ENCODE measurements at places on chromosomes 16 and 17. TPM values are rescaled to one million over a fixed set of nuclear protein-coding genes. Genes with fewer than 3 reads are reported as not detected.
A peak's percentile ranks its signal among the peaks of the same experiment; 100 is the strongest.

The WNT3 gene
- total RNA-seq: 1.0 TPM

The C16orf95 gene
- total RNA-seq: 2.3 TPM

The C16orf46 gene
- total RNA-seq: not detected

The MYO15A gene
- total RNA-seq: 2.5 TPM

The ZSCAN10 gene
- total RNA-seq: not detected

The TP53TG3 gene
- total RNA-seq: not detected

The PERCC1 gene
- total RNA-seq: 0.34 TPM

DNA sequence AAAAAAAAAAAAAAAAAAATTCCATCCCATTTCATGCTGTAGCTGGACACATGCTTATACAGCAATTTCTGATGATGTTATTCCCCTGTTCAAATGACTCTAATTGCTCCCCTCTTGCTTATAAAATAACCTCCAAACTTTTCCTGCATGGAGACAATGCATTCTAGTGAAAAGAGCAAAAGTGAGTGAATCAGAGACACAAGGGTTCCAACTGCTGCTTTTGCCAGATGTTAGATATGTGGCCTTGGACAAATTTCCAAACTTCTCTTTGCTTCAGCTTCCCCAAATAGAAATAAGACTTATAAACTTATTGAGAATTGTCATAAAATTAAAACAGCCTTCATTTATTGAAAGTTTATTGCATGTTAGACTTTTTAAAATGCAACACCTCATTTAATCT is 65.0 kb upstream of the AXIN2 start:
- H3K27me3 ChIP-seq: no peaks in the 10 kb centered on the region
- H3K27ac ChIP-seq: no peak overlapping the region
- no peak overlapping the region for H3K4me3 ChIP-seq
- no peaks in the 10 kb centered on the region for H3K36me3 ChIP-seq
- no peak for DNase-seq
- no peaks in the 10 kb centered on the region for H3K4me1 ChIP-seq

GRCh38 chr17:48542114-48542656 is 2.7 kb downstream of the HOXB2 start:
- no peaks in the 10 kb centered on the region for H3K36me3 ChIP-seq
- DNase-seq: peak; percentile 66
- peaks cover 34% of the 10 kb centered on the region for H3K4me1 ChIP-seq
- H3K27me3 ChIP-seq: peaks cover 61% of the 10 kb centered on the region
- peak overlapping the region; percentile 79 for H3K27ac ChIP-seq

- H3K4me3 ChIP-seq: no peak overlapping the region
- H3K36me3 ChIP-seq: no peaks in the 10 kb centered on the region
- H3K27ac ChIP-seq: no peak overlapping the region
- DNase-seq: no peak
Observed at GRCh38 chr17:72249441-72249840, 128.6 kb downstream of the SOX9 start.

DNA sequence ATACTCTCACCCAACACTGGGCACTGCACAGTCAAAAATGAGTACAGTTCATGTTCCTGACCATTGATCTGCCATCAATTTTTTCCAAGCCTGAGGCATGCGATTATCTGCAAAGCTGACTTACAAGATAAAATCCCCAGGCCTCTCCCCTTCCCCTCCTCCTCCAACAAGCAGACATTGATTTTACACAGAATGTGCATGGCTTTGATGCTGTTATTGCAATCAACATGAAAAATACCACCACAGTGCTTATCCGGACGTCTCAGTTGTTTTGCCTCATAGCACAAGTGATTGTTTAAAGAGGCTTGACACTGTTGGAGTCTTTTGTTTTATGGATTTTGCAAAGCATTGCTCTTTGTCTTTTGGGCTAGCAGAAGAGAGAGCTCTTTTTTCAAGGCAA is 163.8 kb downstream of the TOX3 start:
- no peak for DNase-seq
- no peaks in the 10 kb centered on the region for H3K4me1 ChIP-seq
- no peak overlapping the region for H3K27ac ChIP-seq
- no peak overlapping the region for H3K4me3 ChIP-seq
- no peaks in the 10 kb centered on the region for H3K36me3 ChIP-seq
- no peaks in the 10 kb centered on the region for H3K27me3 ChIP-seq

DNA sequence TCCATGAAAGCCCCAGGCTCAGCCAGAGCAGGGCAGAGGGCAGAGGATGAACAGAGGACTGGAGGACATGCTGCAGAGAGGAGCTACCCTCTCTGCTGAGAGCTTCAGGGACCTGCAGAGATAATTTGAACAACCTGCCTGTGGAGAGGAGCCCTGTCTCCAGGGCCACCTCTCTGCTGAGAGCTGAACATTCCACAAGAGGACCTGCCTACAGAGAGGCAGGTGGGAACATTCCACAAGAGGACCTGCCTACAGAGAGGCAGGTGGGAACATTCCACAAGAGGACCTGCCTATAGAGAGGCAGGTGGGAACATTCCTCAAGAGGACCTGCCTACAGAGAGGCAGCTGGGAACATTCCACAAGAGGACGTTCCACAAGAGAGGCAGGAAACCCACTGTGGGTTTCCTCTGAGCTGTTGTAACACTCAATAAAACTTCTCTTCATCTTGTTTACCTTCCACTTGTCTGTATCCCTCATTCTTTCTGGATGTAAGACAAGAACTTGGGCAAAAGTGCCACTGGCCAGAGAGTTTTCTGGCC is 551.9 kb upstream of the CA10 start:
- no peaks in the 10 kb centered on the region for H3K27me3 ChIP-seq
- no peaks in the 10 kb centered on the region for H3K4me1 ChIP-seq
- H3K36me3 ChIP-seq: no peaks in the 10 kb centered on the region
- DNase-seq: no peak

DNA sequence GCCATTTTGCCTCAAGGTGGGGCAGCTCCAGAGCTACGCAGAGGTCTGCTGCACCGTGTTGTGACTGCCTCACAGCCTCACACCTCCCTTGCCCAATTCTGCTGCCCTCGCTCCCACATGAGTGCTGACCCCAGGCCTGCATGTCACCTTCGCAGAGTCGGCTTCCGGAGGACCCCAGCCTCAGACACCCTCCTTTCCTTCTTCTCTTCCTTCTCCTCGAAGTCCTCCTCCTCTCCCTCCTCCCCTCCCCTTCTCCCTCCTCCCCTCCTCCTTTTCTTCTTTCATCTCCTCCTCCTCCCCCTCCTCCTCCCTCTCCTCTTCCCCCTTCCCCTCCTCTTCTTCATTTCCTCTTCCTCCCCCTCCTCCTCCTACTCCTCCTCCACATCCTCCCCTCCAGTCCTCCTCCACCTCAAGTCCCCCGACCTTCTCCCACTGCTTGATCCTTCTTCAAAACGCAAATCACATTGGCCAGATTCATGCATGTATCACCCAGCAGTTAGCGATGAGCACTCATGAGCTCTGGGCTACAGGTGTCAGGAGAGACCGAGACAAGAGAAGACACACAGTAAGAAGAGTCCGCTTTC is 243.8 kb downstream of the RBFOX3 start:
- H3K4me3 ChIP-seq: no peak overlapping the region
- no peak for DNase-seq
- H3K27me3 ChIP-seq: peaks cover 6% of the 10 kb centered on the region

GRCh38 chr16:50791522-50791921 is 49.6 kb downstream of the CYLD start:
- H3K4me3 ChIP-seq: no peak overlapping the region
- no peak for DNase-seq
- peaks cover 23% of the 10 kb centered on the region for H3K36me3 ChIP-seq
- H3K4me1 ChIP-seq: no peaks in the 10 kb centered on the region
- no peak overlapping the region for H3K27ac ChIP-seq

DNA sequence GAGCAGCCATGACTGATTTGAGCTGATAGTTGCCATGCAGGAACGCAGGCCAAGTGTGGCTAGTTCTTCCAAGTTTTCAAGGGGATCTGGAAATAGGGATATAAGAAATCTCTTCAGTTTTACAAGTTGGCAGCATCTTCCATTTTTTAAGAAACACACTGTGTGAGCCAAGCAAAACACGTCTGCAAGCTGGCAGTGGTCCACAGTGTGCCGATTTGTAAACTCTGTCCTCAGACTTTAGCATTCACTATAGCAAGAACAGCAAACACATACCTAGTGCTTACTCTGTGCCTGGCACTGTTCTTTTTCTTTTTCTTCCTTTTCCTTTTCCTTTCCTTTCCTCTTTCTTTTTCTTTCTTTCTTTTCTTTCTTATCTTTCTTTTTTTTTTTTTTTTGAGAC is 2.9 kb downstream of the ORAI3 start:
- no peak overlapping the region for H3K27ac ChIP-seq
- no peak for DNase-seq
- no peak overlapping the region for H3K4me3 ChIP-seq
- H3K4me1 ChIP-seq: peaks cover 41% of the 10 kb centered on the region
- H3K36me3 ChIP-seq: no peaks in the 10 kb centered on the region
- H3K27me3 ChIP-seq: no peaks in the 10 kb centered on the region

DNA sequence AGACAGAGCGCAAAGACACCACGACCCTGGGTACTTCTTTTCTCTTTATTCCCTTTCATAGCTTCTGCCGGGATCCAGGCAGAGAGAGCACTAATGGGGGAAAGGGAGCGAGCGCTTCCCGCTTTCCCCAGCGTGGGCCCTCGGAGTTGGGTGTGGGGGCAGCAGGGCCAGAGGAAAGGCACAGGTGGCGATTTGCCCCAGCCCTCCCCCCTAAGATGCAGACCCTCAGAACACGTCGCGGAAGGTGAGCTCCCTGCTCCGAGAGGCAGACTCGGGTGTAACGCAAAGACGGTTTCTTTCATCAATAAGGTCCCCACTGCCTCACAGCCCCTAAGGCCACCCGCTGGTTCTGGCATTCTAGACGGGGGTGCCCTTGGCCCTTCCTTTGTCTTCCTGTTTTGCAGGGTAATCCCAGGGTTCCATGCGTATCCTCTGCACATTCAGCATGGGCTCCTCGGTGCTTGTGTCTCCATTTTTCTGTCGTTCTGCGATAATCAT is 570 bp upstream of the NME3 start:
- peak overlapping the region; percentile 84 for H3K4me3 ChIP-seq
- H3K27ac ChIP-seq: peak overlapping the region; percentile 90
- peak; percentile 53 for DNase-seq
- H3K27me3 ChIP-seq: no peaks in the 10 kb centered on the region

GRCh38 chr16:9516444-9516843 is 425.0 kb downstream of the HAPSTR1 start:
- H3K4me1 ChIP-seq: no peaks in the 10 kb centered on the region
- H3K4me3 ChIP-seq: no peak overlapping the region
- no peak overlapping the region for H3K27ac ChIP-seq

DNA sequence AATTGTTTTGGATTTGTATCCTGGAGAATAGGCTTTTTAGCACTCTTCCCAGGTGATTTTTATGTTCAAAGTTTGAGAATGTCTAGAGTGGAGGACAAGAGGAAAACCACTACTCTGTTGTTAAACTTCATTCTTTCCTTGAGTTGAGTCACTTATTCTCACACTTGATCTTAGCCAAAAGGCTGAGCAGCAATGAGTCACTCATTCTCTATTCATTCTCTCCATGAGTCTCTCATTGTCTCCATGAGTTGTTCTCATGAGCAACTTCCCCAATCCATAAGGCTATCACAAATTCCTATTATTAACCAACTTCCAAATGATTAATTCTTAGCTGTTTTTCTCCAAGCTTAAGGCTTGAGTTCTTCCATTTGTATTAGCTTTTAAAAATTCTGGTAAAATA is 1393.3 kb downstream of the CDH8 start:
- DNase-seq: no peak
- no peak overlapping the region for H3K4me3 ChIP-seq
- H3K4me1 ChIP-seq: no peaks in the 10 kb centered on the region

DNA sequence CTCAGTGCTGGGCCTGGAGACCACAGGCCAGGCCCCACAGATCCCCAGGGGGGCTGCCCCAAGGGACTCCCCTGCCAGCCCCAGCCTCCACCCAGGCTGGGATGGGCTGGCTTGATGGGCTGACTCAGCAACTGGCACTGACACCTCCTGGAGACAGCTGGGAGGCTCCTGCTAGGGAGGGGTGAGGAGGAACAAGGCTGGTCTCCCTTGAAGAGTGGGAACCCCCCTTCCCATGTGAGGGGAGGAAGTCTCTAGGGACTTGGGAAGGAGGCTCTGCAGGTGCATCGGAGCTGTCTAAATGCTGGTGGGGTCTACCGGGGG is 10.4 kb downstream of the NHERF1 start:
- no peak overlapping the region for H3K27ac ChIP-seq
- H3K4me3 ChIP-seq: no peak overlapping the region
- H3K36me3 ChIP-seq: no peaks in the 10 kb centered on the region
- H3K4me1 ChIP-seq: peaks cover 57% of the 10 kb centered on the region
- no peak for DNase-seq

DNA sequence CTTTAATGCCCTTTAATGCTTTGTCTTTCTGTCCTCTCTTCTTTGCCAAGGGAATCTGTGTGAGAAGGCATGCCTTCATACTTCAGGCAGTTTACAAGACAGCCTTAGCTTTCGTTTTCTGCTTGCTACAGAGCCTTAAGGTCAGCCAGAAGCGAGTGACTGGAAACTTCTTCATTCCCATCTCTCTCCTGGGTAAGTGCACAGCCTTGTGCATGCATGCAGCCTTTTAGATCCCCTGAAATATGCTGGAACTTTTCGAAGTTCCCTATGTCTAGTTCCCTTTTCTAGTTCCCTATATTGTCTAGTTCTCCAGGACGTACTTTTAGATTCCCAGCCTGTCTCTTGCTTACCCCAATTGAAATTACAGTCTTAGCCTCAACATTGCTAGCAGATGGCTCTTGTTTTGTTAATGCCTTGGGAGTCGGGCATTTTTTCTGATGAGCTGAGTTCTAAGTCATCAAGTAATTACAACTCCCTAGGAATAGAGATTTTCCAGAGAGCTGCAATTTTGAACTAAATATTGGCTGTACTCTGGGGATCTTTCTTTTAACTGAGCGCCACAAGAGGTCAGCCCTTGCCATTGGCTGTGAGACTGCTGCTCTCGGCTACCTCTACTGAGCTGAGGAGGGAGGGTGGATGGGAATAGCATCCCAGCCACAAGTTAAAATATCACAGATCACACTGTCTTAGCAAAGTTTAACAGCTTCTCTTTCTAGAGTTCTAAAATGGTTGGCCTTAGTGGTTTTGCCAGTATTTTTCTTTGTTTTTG is 22.7 kb upstream of the PPM1D start:
- no peaks in the 10 kb centered on the region for H3K27me3 ChIP-seq
- peaks cover 4% of the 10 kb centered on the region for H3K4me1 ChIP-seq
- no peak for DNase-seq
- H3K36me3 ChIP-seq: no peaks in the 10 kb centered on the region
- H3K4me3 ChIP-seq: no peak overlapping the region

DNA sequence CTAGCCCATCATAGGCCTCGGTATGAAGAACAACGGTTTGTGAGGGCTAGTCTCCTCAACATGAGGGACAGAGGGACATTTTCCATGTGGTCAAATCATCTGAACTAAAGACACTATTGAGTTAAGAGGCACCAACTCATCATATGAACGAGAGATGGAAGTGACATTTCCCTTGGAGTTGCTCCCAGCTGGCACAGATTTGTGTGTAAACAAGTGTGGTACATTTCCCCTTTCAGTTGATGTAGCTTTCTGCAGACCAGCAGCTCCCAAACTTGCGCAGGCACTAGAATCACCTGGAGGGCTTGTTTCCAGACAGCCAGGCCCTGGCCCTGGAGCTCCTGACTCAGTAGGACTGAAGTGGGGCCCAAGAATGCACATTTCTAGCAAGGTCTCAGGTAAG is 205.5 kb downstream of the PARN start:
- H3K27me3 ChIP-seq: no peaks in the 10 kb centered on the region
- no peaks in the 10 kb centered on the region for H3K4me1 ChIP-seq
- no peak overlapping the region for H3K4me3 ChIP-seq

- no peaks in the 10 kb centered on the region for H3K27me3 ChIP-seq
- H3K4me1 ChIP-seq: no peaks in the 10 kb centered on the region
- peaks cover 6% of the 10 kb centered on the region for H3K36me3 ChIP-seq
- no peak overlapping the region for H3K27ac ChIP-seq
- H3K4me3 ChIP-seq: no peak overlapping the region
Observed at GRCh38 chr16:56370875-56371659, 54.3 kb downstream of the AMFR start.

Data from B cell (primary cell).